Posterior vena cava (tissue), 2 donors: ENCODE measurements at places on chromosomes 13 and 19. TPM values are rescaled to one million over a fixed set of nuclear protein-coding genes. Genes with fewer than 3 reads are reported as not detected.

Gene SIRT2
- total RNA-seq, result 48.1 TPM

- peak; percentile 91 for DNase-seq
These were observed 12.4 kb downstream of the TMEM143 start for GRCh38 chr19:48351341-48351752.

DNA sequence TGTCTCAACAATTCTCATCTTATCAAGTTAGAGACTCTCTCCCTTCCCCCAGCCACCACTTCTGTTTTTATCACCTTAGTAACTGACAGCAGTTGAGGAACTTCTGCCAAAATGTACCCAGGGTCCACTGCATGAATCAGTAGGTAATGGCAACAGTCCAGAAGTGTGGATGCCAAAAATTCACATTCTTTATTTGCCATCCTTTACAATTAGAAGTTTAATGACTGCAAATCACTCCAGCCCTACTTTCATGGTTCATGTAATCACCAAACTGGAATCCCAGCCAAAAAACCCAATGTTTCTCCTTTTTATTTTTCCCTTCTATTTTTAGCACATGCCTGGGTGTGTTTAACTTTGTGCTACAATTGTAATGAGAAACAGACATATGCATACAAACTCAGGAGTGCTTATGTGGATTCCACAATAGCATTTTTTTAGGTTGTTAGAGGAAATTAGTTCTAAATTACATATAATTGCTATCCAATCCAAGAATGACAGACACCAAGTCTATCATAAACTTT is 243.5 kb downstream of the RGCC start:
- DNase-seq, result no peak

- no peak for DNase-seq
These were observed 523 bp downstream of the ELAVL1 start for GRCh38 chr19:8004723-8005513.

GRCh38 chr19:9671655-9672054 is 3.2 kb downstream of the ZNF562 start:
- DNase-seq, result no peak
